GM04504 (cell line): ENCODE measurements at places on chromosomes 6 and 20.

DNA sequence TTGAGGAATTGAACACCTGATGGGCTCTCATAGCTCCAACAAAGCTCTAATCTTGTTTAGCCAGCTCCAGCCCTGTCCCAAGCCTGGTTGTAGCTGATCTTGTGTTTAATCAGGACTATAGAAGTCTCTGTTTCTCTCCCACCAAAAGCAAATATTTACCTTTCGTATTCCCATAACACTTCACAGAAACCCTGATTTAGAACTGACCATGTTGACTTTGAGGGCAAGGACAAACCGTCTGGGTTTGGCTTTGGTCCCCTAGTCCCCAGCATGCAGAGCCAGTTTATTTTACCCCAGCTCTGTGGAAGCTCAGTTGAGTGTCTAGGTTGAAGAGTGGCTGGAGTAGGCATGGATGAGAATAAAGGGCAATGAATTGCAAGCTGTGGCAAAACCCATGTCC, 18.0 kb upstream of the SIM1 start:
- no peak for DNase-seq

- DNase-seq = no peak
Observed at GRCh38 chr6:150719099-150719766, 119.5 kb downstream of the PLEKHG1 start.

- no peak for DNase-seq
Observed at GRCh38 chr6:37625591-37626374, 71.9 kb downstream of the MDGA1 start.

- no peak for DNase-seq
Observed at GRCh38 chr20:6502219-6502618, 265.3 kb upstream of the BMP2 start.

DNA sequence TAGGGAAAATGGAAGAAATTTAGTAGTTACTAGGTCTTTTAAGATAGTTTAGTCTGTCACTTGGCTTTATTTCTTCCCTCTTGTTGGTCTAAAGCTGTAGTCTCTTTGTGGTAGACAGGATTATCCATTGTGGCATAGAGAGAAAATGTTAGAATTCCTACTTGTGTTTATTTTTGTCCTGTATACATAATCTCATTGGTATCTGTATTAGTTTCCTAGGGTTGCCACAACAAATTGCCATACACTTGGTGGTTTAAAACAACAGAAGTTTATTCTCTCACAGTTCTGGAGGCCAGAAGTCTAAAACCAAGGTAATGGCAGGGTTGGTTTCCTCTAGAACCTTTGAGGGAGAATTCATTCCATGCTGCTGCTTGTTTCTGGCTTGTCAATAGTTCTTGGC, 119.4 kb downstream of the ZFAND3 start:
- DNase-seq = no peak

DNA sequence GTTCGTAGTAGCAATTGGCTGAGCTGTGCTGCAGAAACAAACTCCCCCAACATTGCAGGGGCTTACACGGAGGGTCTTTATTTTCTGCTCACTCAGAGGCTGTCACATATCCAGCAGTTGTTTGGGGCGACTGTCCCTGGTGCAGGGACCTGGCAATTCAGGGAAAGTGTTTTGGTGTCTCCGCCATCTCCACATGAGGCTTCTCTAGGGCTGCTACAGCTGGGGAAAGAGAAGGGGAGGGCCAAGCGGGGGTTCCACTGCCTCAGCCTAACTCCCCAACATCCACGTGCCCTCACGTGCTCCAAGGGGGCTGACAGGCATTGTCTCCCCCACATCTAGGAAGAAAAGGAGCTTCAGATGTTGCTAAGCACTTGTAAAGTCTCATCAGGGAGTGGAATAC, 61.3 kb upstream of the NXT1 start:
- DNase-seq = no peak

DNA sequence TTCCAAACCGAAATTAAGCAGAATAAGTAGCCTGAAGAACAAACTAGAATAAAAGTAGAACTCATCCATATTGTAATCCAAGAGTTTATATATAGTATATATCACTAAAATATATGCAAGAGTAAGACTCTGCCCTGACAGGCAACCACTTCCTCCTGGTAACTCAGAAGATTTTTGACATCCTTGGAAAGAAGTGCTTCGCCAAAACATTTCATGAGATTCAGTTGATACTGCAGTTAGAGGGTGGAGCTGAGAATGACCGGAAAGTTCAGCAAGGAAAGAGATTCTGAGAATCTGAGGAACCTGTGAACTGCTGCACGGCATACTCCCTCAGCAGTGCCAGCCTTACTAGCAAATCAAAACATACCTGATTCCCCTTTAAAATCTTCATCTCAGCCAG, 79.6 kb downstream of the CDK19 start:
- no peak for DNase-seq

GRCh38 chr6:89580997-89581666, 57.4 kb downstream of the LYRM2 start:
- DNase-seq = no peak

DNA sequence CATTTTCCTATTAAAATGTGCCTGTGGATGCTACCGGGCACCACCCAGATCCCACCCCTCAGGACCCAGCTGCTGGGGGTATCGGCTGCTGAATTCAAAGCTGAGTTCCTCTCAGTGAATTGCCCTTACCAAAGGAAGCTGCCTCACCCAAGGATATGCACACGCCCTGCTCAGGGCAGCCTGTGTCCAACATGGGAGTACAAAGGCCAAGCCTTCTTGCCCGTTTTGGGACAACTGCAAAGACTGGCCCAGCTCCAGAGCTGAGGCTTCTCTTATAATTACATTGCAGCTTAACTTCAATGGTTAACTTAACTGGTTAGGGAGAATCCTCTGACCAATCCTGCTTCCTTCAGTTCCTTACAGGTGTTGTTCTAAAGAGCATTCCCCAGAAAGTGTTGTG, 19.8 kb upstream of the FANCE start:
- DNase-seq = no peak

- DNase-seq = no peak
Observed at GRCh38 chr6:1619673-1620503, 10.2 kb downstream of the FOXC1 start.

- DNase-seq = no peak
Observed at GRCh38 chr6:43893073-43893472, 123.1 kb downstream of the VEGFA start.

- no peak for DNase-seq
Observed at GRCh38 chr6:109874621-109875020, 103.5 kb upstream of the GPR6 start.

DNA sequence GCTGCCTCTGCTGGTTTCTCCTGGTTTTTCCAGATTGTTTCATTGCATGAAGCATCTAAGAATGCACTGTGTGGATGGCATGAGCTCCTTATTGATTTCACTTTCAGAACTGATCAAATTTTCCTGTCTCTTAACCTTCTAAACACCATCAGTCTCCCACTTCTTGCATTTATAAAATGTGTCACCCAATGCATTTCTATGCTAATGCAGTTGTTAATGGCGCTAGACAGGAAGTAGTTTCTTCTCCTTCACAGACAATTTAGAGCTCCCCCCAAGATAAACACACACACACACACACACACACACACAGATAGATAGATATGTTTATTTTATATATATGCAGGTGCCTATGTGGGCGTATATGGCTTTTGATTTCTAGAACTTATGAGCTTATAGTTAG, 45.6 kb upstream of the FOXA2 start:
- no peak for DNase-seq

- DNase-seq = no peak
Observed at GRCh38 chr6:80489911-80490635, 383.6 kb downstream of the BCKDHB start.

DNA sequence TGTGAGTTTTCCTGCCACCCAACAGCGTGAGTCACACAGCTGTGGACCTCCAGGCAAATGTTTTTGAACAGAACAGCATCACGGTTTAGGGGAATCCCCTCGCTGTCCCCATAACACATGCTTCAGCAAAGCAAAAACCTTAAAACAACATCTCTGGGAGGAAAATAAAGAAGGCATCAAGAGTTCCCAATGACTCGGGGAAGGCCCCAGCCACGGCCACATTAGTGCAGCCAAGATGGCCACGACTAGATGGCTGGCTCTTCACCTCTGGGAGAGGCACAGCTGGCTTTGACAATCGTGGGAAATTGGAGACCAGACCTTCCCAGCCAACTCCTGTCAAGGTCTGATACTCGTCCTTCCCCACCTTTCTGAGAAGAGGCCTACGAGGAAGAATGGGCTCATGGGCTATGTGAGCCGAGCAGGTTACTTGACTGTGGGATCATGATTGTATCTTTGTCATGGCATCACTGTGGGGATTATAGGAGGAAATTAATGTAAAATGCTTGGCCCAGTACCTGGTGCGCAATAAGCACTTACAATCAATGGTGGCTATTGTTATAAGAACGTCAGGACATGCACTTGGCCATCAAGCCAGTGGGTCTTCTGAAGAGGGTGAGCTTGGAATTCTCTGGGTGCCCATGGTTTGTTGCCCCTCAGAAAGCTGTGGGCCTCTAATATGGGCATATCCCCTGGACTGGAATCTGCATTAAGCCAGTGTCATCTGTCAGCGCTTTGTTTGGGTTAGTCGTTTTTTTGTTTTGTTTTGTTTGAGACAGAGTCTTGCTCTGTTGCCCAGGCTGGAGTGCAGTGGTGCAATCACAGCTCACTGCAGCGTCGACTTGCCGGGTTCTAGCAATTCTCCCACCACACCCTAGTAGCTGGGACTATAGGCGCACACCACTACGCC, 43.6 kb downstream of the FGD2 start:
- peak; percentile 37 for DNase-seq

DNA sequence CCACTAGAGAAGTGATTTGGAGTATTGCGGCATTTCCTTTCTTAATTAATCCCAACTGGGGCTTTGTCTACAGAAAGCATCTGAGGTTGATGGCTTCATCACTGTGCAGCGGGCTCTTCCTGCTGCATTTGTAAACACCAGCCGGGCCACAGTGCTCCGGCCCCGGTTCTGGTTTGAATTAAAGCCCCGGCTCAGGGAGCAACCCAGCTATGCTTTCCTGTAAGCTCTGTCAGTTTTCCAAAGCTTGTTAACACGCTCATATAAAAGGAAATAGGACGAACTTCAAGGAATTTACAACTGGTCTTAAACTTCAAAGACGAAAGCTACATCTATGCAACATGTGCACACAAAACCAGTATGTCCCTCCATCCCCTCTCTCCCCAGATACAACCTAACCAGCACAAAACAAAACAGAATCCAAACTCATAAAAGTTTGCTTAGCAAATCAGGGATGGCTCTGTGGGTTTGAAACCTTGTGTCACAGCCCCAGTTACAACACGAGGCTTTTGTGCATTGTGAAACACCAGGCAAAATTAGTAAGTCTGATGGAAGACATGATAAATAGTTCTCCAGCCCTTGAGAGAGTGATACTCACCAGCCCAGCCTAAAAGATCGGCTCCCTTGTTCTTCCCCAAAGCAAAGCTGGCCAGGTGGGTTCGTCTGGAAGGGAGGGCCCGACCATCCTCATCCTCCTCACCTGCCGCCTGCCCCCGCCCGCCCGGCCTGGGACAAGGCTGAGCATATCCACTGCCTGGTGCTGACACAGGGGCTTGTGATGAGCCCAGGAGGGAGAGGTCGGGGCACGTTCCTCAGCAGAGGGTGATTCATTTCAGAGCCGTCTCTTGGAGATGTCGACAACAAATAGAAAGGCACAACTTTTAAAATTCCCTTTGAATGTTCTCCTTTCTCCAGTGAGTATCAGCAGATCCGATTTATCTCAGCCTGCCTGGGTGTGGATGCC, 197.9 kb downstream of the TFAP2C start:
- peak; percentile 95 for DNase-seq

GRCh38 chr20:24722586-24722985, 226.5 kb upstream of the CST7 start:
- DNase-seq = no peak

- DNase-seq = no peak
Observed at GRCh38 chr20:60138256-60139220, 180.3 kb downstream of the CDH26 start.

- DNase-seq = no peak
Observed at GRCh38 chr6:89547281-89547680, 91.3 kb downstream of the LYRM2 start.

DNA sequence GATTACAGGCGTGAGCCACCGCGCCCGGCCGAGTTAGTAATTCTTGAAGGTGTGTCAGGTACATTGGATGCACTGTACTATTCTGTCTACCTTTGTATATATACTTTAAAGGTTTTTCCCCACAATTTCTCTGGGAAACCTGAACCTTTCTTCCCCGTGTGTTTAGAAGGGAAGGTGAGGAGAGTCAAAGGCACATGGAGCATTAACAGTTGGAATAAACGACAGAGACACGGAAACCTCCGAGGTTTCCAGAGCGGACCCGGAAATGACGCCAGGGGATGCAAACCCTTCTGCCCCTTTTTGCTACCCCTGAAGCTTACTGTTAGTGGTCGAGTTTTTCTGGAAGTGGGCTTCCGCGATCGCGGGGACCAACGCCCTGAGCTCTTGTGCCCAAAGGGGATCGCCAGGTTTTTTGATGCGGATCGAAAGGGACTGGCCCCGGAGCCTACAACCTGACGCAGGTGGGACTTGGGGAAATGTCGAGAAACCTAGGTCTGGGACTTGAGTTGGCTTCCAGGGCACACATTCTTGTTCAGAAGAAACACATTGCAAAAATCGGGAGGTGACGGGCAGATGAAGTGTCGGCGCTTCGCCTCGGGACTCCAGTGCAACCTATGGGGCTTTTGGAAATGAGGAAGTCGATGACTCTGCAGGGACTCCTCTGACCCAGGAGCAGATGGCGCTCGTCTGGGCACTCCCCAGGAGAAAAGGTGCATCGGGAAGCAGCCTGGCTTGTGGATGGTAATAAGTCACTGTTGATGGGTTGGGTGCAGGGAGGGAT, 218.2 kb downstream of the OR2B2 start:
- DNase-seq = no peak

DNA sequence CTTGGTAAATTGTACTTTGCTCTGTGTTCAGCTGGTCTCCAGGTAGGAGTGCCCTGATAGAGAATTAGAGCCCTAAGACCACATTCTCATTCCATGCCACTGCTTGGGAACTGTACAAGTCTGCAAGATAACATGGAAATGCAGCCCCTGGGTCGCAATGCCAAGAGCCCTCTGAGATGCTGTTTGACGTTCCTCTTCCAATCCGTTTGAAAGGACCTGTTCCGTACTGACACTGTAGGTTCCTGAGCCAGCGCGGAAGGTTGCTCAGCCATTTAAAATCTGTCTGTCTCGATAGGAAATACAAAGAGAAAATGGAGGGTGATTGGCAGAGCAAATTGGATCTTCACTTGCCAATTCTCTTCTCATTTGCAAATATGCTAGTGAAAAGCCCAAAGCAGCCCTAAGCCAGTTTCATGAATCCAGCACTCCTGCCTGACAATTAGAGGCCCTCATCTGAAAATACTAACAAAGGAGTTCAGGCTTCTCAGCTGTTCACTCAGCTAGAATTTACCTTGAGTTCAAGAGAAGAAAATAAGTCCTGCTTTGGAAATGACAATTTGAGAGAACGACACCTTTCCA, 100.6 kb upstream of the AFDN start:
- no peak for DNase-seq

DNA sequence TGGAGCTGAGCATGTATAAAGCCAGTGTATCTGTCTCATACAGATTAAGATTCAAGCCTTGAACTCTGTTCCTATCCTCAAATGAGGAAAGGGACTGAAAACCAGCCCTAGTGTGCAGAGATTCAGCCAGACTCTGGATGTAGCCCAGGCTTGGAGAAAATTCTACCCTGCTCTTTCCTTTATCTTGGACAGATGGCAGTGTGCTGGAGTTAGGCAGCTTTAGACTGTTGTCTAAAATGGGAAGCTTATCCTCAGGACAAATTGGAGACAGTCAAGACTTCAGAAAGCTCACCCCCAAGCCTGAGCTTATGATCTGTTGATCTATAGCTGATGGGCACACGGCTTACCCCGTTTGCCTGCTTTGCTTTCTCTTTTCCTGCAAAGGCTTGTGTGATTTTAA, 1057.6 kb downstream of the KIF16B start:
- DNase-seq = no peak
